ENCODE measurements at places on chromosomes 5 and 9.

DNA sequence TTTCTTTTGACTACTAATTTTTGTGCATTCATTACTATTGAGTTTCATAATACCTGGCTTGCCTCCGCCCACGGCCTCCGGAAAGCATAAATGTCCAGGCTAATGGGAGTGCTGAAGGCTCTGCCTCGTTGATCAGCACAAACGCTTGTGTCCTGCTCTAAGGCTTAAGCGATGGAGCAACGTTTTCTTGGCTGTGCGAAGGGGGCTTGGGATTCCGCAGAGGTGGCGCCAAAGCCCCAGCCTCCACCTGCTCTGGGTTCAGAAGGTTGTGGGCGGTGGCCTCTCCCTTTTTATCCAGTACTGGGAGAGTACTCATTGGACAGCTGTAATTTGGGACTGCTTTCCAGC lies 19.7 kb downstream of the ANXA2R start:
- peak; percentile 21 for DNase-seq

DNA sequence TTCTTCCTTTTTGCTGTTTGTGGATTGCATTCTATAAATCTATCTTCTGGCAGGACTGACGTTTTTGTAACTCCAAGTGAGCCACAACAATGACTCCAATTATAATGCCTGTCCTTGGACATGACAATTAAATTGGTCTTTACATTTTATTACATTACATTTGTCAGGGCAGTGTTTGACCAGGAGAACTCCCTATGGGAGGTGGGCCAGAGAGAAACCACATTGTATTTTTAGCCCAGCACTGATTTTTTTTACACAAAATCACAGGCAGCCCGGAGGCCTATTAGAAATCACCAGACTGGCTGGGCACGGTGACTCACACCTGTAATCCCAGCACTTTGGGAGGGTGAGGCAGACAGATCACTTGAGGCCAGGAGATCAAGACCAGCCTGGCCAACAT lies 99.1 kb upstream of the SMC5 start:
- DNase-seq: no peak

GRCh38 chr9:84667571-84668195 lies 1.8 kb upstream of the NTRK2 start:
- no peak for DNase-seq

- no peak for DNase-seq
These were observed 195.4 kb downstream of the HSPA4 start for GRCh38 chr5:133247151-133247709.

DNA sequence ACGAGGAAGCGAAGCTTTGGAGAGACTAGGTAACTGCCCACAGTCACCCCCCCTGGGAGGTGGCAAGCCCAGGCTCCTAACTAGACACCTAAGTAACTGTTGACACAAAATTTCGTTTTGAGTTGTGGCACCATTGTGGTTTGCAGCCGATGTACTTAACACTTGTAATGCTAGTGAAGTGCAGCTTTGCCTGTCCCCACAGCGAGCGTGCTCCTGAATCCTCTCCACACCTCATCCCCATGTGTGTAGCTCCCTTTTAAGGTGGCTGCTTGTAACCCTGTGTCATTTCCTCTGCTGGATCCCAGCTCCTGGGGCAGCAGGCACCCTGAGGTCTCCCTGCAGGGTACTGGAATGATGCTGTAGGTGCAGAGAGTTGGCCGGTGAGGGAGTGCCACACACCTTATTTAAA lies 114.9 kb downstream of the TRIO start:
- DNase-seq: no peak

DNA sequence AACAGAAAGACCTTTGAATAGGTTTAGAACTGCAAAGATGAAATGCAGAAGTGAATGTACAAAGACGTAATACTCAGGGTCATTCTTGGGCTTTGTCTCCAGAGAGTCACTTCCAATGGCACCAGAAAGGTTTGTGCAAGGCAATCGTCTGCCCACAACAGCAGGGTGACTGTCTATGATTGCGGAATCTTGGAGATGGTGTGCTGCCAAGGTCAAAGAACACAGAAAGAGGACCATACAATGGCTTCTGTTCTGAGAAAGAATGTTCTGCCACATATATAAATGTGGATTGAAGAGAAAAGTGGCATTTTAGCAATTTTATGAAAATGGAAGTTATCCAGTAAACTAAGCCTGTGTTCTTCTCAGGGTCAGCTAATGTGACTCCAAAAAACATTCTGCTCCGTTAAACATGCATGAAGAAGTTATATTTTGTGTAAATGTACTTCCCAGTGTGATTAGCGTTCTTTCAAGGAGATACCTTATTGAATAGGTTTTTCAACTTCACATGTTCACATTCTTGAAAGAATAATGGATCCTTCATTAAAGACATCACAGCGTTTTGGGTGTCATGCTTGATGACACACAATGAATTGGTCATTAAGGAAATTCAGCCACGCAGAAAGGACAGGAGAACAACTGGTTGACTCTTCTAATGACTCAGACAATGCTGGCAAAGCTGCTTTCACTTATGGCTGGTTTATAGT lies 73.4 kb upstream of the CDH6 start:
- no peak for DNase-seq
